ENCODE measurements at places on chromosomes 12 and 14. TPM values are rescaled to one million over a fixed set of nuclear protein-coding genes. Genes with fewer than 3 reads are reported as not detected.

- no peak for DNase-seq
- H3K27ac ChIP-seq = no peak overlapping the region
- H3K27me3 ChIP-seq = no peaks in the 10 kb centered on the region
- no peak overlapping the region for H3K4me3 ChIP-seq
- peaks cover 5% of the 10 kb centered on the region for H3K4me1 ChIP-seq
Observed at GRCh38 chr14:73227812-73228781, 9.2 kb upstream of the PAPLN start.

DNA sequence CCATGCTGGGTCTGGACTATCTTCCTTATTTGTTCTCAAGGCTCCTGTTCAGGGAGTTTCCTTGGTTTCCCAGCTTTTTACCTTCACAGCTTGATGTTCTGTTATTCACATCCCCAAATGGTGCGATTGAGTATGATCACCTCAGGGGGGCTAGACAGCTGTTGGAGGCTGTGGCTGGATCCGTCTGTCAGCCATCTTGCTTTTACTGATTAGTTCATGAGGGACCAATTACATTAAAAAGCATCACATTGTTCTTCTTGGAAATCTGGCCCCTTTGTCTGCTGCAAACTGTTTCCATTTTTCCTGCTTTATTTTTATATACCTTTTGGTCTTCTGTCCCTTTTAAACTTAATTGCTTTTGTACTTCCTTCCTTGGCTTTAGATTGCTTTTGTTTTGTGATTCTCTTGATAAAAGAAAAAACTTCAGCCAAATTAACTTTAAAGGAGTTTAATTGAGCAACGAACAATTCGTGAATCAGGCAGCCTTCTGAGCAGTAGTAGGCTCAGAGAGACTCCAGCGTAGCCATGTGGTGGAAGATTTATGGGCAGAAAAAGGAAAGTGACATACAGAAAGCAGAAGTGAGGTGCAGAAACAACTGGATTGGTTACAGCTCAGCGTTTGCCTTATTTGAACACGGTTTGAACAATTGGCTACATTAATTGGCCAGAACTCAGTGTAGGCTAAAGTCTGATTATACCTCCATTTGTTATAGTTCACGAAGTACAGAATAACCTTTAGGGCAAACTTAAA lies 208.7 kb downstream of the AEBP2 start:
- peaks cover 18% of the 10 kb centered on the region for H3K4me1 ChIP-seq
- no peaks in the 10 kb centered on the region for H3K36me3 ChIP-seq
- DNase-seq = no peak

DNA sequence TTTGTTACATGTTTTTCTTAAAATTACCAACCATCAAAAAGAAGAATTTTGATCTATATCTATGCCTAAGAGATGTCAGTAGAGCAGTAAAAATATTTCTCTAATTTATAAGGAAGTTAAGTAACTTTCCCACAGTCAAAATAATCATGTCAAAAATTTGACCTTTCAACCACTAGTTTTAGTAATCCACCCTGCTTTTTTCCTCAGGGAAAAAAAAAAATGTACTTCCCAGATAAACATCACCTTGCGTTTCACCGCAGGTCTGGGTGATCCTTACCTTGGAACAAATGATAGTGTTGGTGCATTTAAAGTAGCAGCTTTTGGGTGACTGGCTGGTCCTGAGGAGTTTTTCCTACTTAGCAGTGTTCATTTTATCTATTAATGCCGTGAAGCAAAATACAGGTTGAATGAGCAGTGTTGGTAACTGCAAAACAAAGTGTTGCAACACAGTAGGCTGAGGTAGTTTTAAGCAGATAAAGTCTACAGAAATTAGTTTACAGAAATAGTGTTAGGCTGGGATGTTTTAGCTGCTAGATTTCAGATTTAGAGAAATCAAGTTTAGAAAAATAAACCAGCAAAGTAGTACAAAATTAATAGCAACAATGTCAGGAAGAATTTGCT lies 137.2 kb upstream of the DNM1L start:
- peaks cover 44% of the 10 kb centered on the region for H3K4me1 ChIP-seq
- H3K36me3 ChIP-seq = no peaks in the 10 kb centered on the region
- H3K4me3 ChIP-seq = peak overlapping the region; percentile 23
- H3K27me3 ChIP-seq = no peaks in the 10 kb centered on the region
- DNase-seq = no peak

- no peak for DNase-seq
- H3K4me3 ChIP-seq = no peak overlapping the region
- H3K27ac ChIP-seq = no peak overlapping the region
- H3K27me3 ChIP-seq = no peaks in the 10 kb centered on the region
- peaks cover 2% of the 10 kb centered on the region for H3K4me1 ChIP-seq
- no peaks in the 10 kb centered on the region for H3K36me3 ChIP-seq
Observed at GRCh38 chr12:75646329-75647210, 135.2 kb upstream of the KRR1 start.

DNA sequence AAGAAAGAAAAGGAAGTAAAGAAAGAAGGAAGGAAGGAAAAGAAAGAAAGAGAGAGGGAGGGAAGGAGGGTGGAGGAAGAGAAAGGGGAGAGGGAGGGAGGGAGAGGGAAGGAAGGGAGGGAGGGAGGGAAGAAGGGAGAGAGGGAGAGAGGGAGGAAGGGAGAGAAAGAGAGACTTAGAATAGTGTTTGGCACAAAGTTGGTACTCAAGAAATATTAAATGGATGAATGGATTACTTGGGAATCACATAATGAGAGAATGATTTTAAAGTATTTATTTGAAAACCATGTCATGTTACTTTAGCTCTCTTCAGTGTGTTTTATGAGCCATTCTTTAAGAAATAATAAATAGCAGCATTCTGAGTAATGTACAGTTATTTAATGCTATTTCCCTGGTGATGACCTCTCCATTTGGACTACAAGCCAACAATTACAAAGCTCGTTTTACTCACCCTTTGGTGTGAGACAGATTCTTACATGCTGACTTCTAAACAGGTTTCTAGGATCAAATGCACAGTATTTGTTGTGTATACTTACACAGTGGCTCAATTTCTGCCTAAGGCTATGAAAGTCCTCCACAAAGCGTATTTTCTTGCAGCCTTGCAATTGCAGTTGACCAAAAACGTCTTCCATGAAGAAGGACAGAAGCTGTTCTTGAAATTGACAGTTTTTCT lies 861 bp downstream of the IL26 start:
- no peak overlapping the region for H3K4me3 ChIP-seq
- no peak overlapping the region for H3K27ac ChIP-seq
- DNase-seq = no peak
- no peaks in the 10 kb centered on the region for H3K4me1 ChIP-seq
- H3K27me3 ChIP-seq = no peaks in the 10 kb centered on the region

DNA sequence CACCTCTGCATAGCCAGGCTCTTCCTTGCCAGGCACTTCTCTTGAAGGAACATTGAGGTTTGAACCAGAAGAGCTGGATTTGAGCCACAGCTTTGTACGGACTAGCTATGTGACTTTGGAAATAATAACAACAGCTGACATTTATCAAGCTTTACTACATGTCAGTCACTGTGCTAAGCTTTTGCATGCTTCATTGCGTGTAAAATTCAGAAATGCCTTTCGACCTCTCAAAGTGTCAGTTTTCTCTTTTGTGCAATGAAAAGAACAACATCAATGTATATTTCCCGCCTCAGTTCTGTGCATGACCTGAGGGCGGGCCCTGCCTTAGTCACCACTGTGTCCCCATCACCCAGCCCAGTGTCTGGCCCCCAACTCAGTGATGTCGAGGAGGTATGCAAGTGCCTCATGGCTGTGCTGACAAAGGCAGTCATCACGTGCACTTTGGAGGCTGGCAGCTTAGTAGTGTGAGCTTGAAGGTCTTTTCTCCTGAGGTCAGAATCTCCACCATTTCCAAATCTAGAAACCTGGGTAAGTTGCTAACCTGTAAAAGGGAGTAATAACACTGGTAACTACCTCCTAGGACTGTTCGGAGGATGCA lies 17.9 kb upstream of the AQP2 start:
- no peaks in the 10 kb centered on the region for H3K27me3 ChIP-seq
- DNase-seq = no peak
- no peaks in the 10 kb centered on the region for H3K36me3 ChIP-seq
- H3K27ac ChIP-seq = no peak overlapping the region
- H3K4me1 ChIP-seq = no peaks in the 10 kb centered on the region

DNA sequence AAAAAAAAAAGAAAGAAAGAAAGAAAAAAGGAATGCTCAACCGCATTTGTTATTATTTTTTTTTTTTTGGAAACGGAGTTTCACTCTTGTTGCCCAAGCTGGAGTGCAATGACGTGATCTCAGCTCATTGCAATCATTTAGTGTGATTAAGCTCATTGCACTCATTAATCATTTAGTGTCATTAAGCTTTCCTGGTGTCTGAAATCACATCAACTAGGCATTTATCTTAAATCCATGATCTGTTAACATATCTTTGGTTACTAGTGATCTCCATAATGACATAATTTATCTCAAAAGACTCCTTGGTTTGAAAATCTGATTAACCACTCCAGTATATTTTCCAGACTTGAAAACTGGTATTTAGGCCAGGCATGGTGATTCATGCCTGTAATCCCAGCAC lies 26.3 kb downstream of the ETFBKMT start:
- no peak for DNase-seq
- peaks cover 20% of the 10 kb centered on the region for H3K36me3 ChIP-seq
- H3K27ac ChIP-seq = no peak overlapping the region
- H3K4me1 ChIP-seq = no peaks in the 10 kb centered on the region

GRCh38 chr12:1534748-1535147 lies 59.6 kb downstream of the FBXL14 start:
- no peak overlapping the region for H3K27ac ChIP-seq
- peaks cover 1% of the 10 kb centered on the region for H3K27me3 ChIP-seq
- peaks cover 10% of the 10 kb centered on the region for H3K4me1 ChIP-seq
- no peak overlapping the region for H3K4me3 ChIP-seq
- no peaks in the 10 kb centered on the region for H3K36me3 ChIP-seq
- no peak for DNase-seq

CCDC198 gene
- not detected for total RNA-seq

DNA sequence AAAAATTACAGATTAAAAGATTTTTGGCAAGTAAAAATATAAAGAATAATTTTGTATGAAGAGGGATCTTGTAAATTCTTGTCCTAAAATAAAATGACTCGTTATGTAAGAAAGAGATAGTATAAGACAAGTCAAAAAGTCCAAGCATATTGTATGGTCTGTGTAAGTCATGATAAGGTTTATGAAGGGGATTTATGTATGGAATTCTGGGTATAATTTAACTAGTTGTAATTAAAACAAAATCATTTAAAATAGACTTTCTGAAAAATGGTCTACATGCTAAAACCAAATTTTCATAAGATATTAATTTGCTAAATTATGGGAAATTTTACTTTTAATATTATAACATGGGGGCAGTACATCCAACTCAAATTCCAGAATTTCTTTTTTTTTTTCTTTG lies 17.6 kb upstream of the PEX5 start:
- no peak overlapping the region for H3K27ac ChIP-seq
- no peaks in the 10 kb centered on the region for H3K36me3 ChIP-seq
- DNase-seq = no peak
- no peaks in the 10 kb centered on the region for H3K4me1 ChIP-seq

GRCh38 chr12:69765515-69765914 lies 26.9 kb downstream of the RAB3IP start:
- DNase-seq = no peak
- no peaks in the 10 kb centered on the region for H3K4me1 ChIP-seq
- H3K36me3 ChIP-seq = peaks cover 16% of the 10 kb centered on the region
- H3K27me3 ChIP-seq = no peaks in the 10 kb centered on the region

GRCh38 chr12:109346920-109347319 lies 780 bp upstream of the MYO1H start:
- no peaks in the 10 kb centered on the region for H3K36me3 ChIP-seq
- no peaks in the 10 kb centered on the region for H3K4me1 ChIP-seq
- H3K4me3 ChIP-seq = no peak overlapping the region

NRL gene
- 6.1 TPM for total RNA-seq

DNA sequence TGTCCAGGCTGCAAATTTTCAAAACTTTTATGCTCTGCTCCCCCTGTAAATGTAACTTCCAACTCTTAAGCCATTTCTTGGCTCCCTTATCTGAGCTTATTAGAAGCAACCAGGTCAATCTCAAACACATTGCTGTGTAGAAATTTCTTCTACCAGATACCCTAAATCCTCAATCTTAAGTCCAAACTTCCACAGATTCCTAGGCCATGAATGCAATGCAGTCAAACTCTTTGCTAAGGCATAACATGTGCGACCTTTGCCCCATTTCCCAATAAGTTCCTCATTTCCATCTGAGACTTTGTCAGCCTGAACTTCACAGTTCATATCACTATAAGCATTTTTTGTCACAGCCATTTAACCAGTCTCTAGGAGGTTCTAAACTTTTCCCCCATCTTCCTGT lies 64.5 kb downstream of the TMTC3 start:
- no peak for DNase-seq
- H3K36me3 ChIP-seq = no peaks in the 10 kb centered on the region
- no peak overlapping the region for H3K4me3 ChIP-seq

GRCh38 chr12:3680919-3681594 lies 71.9 kb downstream of the CRACR2A start:
- H3K4me3 ChIP-seq = no peak overlapping the region
- DNase-seq = no peak
- H3K4me1 ChIP-seq = no peaks in the 10 kb centered on the region
- H3K27me3 ChIP-seq = no peaks in the 10 kb centered on the region
- H3K36me3 ChIP-seq = no peaks in the 10 kb centered on the region

DYNC1H1 gene
- total RNA-seq = 517 TPM

MGAT4C gene
- 0.14 TPM for total RNA-seq

- no peak for DNase-seq
- no peak overlapping the region for H3K27ac ChIP-seq
- no peaks in the 10 kb centered on the region for H3K36me3 ChIP-seq
- H3K4me1 ChIP-seq = no peaks in the 10 kb centered on the region
- no peak overlapping the region for H3K4me3 ChIP-seq
Observed at GRCh38 chr12:3647504-3647903, 105.4 kb downstream of the CRACR2A start.

GRCh38 chr12:46798648-46799047 lies 27.1 kb downstream of the SLC38A4 start:
- DNase-seq = no peak
- no peaks in the 10 kb centered on the region for H3K36me3 ChIP-seq
- no peaks in the 10 kb centered on the region for H3K27me3 ChIP-seq
- no peak overlapping the region for H3K4me3 ChIP-seq

- H3K27ac ChIP-seq = no peak overlapping the region
- no peaks in the 10 kb centered on the region for H3K36me3 ChIP-seq
- H3K4me3 ChIP-seq = no peak overlapping the region
- no peaks in the 10 kb centered on the region for H3K4me1 ChIP-seq
- no peaks in the 10 kb centered on the region for H3K27me3 ChIP-seq
- no peak for DNase-seq
Observed at GRCh38 chr14:105155681-105156413, 12.7 kb downstream of the JAG2 start.

CPNE6 gene
- total RNA-seq = 2.4 TPM

GRCh38 chr14:65344011-65344410 lies 68.5 kb upstream of the FUT8 start:
- no peaks in the 10 kb centered on the region for H3K36me3 ChIP-seq
- no peak overlapping the region for H3K4me3 ChIP-seq
- H3K27ac ChIP-seq = no peak overlapping the region

GRCh38 chr12:126966498-126966897 lies 1300.5 kb upstream of the TMEM132C start:
- no peaks in the 10 kb centered on the region for H3K4me1 ChIP-seq
- H3K36me3 ChIP-seq = no peaks in the 10 kb centered on the region
- no peak for DNase-seq
- no peaks in the 10 kb centered on the region for H3K27me3 ChIP-seq

Measured in thoracic aorta (tissue), 2 donors.